HL-60 (cell line): ENCODE measurements at places on chromosomes 3 and 15.

DNA sequence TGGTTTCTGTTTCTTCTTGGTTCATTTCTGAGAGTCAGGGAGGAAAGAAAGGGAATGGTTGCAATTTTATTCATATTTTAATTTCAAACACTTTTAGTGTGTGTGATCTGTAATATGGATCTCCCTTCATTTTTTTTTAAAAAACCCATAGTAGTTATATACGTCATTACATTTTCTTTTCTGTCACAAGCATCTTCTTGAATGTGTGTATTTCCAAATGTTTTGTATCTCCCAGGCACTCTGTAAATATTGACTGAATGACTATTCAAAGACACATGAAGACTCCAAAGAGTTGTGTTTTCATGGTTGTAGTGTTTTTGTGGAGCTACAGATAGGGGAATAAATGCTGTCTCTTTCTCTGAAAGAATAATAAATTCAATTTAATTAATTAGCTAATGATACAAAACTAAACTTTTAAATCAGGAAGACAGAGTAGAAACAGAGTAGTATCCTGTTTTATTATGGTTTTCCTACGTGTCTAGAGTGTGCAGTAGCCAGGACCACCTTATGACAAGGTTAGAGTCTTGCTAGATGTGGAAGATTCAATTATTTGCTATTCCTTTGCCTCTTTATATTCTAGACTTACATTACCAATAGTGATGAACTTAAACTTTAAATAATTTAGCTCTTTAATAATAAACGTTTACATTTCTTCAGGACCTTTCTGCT lies 35.5 kb downstream of the NECTIN3 start:
- no peak for DNase-seq

DNA sequence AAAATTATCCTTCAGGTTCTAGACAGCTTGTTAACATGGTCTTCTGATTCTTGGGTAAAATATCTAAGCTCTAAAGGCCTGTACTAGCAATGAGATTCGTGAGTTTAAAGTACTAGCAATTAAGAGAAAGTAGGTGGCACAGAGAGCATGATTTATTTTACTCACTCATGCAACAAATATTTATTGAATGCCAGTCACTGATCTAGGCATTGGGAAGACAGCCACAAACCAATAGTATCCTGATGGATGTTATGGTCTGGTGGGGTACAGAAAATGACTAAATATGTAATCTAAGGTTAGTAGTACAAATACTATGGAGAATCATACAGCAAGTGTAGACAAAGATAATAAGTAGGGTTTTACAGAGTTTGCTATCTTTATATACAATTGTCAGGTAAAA lies 751.3 kb downstream of the ZNF385D start:
- no peak for DNase-seq

- no peak for DNase-seq
These were observed 16.9 kb downstream of the C3orf22 start for GRCh38 chr3:126541628-126542339.

GRCh38 chr3:12427551-12427950 lies 56.7 kb upstream of the TSEN2 start:
- DNase-seq = peak; percentile 47

DNA sequence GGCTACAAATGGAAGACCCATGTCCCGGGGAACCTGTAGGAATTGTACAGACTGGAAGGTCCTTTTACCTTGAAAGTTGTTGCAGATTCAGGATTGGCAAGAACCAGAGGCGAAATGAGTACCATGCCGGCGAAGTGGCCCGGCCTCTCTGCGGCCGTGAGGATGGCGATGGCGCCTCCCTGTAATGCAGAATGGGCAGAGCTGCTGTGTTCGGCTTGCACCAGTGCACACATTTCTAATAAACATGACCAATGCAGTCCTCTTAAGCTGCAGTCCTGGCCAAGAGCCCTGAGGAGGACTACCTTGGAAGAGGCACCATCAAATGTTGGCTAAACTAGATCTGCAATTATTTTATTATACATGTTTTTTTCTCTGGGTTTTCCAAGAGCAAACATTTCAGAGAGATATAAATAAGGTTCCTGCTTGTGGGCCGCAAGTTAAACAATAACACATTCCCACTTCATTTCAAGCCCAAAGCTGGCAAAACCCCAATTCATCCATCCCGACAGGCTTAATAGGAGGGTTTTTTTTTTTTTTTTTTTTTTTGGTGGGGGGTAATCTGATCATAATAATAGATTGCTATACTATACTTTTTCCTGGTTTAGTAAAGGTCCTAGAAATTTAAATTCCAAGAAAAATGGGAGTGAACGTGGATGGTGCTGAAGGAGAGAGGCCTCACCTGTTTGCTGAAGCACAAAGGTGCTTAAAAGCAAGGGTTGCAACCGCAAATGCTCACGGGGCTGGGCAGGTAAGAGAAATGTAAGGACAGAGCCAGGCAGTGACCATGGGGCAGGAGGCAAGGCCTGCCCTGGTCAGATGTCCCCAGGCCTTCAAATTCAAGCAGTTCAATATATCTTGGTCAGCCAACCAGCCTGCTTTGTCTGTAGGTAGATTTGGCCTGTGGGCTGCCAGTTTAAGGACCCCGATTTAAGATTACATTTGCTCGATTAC lies 48.5 kb downstream of the ABTB1 start:
- DNase-seq = no peak

DNA sequence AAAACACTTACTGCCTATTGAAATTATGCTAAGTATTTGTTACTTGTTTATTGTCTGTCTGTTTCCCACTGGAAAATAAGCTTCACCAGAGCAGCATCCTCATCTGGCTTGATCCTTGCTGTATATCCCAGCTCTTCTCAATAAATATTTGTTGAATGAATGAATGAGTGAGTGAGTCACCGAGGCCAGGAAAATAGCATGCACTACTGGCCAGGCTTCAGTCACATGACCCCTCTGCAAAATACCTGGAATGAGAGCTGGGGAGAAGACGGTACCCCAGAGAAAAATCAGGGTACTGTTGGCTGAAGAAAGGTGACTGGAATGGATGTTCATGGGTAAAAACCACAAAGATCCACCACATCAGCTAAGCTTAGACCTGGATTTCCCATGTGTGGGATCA lies 331.9 kb downstream of the SHQ1 start:
- DNase-seq = no peak

DNA sequence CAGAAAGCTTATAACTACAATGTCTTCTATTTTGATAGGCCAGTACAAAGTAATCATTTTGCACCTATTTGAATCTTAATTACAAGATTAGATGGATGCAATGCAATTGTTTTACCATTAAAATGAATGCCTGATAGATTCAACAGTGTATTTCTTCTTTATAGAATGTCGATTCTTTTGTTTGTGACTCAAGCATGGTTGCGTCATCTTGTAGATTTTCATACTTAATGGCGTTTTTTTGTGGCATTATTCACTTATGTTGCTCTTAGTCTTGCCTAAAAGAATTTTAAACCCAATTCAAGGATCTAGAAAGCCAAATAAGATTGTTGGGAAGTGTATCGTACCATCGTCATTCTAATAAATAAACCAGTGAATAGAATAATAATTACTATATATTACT lies 21.4 kb downstream of the ZBTB38 start:
- DNase-seq = no peak

- no peak for DNase-seq
These were observed 44.9 kb upstream of the DGKG start for GRCh38 chr3:186406669-186407635.

- DNase-seq = no peak
These were observed 21.6 kb downstream of the CCDC80 start for GRCh38 chr3:112619295-112619694.

- DNase-seq = no peak
These were observed 28.5 kb downstream of the COMMD2 start for GRCh38 chr3:149723781-149724180.

DNA sequence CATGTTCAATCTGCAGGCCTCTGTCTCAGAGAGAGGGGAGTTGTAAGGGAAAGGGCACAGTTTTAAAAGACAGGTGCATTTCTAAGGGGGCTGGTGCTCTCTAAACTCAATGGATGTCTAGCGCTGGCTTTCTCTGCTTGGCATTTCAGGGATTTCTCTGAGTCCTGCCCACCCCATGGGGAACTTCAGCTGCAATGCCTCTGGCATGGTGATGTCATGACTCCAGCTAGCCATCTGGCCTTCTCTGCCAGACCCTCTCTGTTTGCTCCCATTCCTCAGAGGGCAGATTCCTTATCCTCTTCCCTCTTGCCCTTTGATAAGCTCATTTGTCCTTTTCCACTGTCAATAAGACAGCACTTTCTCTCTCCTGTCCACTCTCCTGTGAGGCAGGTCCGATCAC lies 40.8 kb downstream of the RPLP1 start:
- DNase-seq = no peak

- no peak for DNase-seq
These were observed 143.4 kb downstream of the CHSY1 start for GRCh38 chr15:101108461-101108775.

DNA sequence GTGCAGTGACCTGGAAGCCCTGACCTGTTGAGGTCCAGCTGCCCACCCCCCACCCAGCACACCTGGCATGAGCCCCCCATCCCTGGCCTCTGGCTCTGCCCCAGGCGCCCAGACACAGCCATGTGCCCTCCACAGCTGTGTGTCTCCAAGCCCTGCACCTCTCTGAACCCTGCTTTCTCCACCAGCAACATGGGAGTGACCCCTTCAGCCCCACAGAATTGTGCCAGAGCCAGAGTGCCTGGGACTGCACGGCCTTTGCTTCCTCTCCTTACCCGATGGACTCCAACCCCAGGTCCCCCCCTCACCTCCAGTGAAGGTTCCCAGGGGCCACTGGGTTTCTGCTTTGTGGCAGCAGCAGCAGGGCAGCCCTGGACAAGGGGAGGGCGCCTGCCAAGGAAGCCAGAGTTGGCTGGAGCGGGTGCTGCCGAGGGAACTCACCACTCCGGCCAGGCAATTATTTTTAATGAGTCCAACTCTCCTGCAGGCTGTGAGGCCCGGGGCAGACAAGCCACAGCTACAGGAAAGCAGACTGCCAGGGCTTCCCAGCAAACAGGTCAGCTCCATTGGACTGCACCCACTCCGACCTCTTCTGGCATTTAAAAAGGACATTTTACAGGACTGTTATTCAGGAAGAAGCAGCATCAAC lies 24.1 kb downstream of the PRR20G start:
- no peak for DNase-seq

DNA sequence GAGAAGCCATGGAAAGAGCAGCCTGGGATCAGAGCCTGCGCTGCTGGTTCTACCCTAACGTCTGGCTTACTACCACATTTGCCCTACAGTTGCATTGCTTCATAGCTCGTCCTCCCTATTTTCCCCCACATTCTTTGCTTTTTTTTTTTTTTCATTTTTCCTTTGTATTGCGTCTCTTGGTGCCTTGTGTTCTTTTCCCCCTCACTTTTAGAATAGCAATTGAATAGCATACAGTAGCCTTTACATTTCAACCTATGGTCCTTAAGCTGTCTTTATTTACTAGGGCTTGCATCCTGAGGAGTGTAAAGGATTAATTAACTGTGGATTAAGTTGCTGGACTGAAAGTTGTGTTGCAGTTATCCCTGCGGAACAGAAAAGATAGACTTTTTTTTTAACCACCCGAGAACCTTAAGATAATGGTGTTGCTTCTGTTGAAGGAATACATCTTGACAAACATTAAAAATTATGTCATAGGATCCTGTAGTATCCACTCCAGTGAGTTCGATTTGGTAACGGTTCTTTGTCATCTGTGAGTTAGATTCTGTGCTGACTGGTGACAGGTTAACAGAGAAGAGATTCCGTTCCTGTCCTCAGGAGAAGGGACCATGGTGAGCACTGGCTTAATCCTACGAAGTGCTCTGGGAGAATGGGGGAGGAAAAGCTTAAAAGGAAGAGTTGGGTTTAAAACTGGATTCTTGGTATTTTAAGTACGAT lies 417.4 kb upstream of the NAALADL2 start:
- no peak for DNase-seq

GRCh38 chr3:16309558-16309957 lies 44.5 kb downstream of the OXNAD1 start:
- DNase-seq = peak; percentile 12

GRCh38 chr15:43249699-43250203 lies 17.0 kb downstream of the TGM5 start:
- peak; percentile 97 for DNase-seq

DNA sequence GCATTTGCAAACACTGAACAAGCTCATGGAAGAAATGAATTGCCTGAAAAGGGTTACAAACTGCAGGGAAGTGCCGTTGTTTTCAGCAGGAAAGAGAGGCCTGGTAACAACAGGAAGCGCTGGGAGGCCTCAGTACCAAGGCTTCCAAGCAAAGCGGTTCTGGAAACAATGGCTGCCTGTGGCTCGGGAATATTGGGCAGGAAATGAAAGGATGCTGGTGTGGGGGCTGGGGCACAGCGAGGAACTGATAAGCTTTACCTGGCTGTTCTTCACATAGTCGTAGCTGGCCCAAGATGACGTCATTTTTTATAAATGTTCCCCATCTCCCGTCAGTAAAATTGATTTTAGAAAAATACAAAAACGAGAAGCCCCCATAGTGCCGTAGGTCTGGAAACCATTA lies 55.9 kb downstream of the ARHGAP31 start:
- no peak for DNase-seq

DNA sequence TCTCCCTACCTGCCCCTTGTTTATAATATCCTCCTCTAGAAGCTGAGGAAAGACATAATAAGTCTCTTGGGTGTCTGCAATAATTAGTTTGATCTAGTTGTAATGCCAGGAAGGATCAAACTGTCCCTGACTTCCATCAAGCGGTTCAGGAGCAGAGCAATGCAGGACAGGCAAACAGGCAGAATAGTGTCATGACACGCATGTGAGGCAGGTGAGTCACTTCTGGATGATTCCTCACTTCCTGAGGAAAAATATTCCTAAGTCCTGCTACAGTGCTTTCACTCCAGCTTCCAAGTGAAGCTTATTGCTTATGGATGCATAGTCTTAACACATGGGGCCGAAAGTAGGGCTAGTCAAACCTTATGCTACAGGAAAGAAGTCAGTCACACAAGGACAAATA lies 85.8 kb downstream of the GREM1 start:
- no peak for DNase-seq

DNA sequence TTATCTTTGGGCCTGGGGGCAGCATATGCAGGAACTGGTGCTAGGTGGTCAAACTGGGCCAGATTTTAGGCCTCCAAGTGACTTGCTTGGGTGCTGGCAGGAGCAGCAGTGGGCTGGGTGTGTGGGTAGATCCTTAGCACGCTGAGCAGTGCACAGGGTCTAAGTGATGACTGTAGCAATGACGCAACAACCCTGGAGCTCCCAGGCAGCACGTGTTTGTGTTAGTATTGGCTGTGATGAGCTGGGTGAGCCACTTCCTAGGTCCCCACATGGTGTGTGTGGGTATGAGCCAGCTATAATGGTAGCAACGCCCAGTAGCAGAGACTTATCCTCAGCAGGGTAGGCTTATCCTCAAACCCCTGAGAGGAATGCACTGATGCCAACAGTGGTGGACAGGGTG lies 570.6 kb upstream of the ROBO1 start:
- DNase-seq = peak; percentile 62

DNA sequence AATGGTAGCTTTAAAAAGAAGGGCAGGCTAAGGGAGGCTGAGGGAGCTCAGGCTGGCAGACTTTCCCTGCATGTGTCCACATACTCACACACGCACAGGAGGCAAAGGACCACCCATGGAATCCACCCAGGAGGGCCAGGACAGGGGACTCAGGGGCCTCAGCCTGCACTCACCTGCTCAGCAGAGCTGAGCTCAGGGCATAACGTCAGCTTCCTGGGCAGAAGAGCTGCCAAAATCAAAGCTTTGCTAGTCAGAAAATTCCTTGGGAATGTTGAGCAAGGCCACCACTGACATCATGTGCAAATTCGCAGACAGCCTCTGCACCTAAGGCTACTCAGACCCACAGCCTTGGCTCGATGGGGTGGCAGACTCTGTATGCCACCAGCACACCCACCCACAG lies 16.4 kb upstream of the ALAS1 start:
- DNase-seq = no peak
